ENCODE measurements at places on chromosomes 1 and 21. TPM values are rescaled to one million over a fixed set of nuclear protein-coding genes. Genes with fewer than 3 reads are reported as not detected.

Gene CFHR4
- not detected for polyA plus RNA-seq

Gene SPOCD1
- not detected for polyA plus RNA-seq

Gene NBPF20
- 1.1 TPM for polyA plus RNA-seq

Gene SEMA4A
- 4.4 TPM for polyA plus RNA-seq

Gene OLIG2
- polyA plus RNA-seq, result not detected

- no peak for DNase-seq
These were observed 70.8 kb downstream of the TMEM200B start for GRCh38 chr1:29052941-29053340.

GRCh38 chr21:17590430-17590829 is 22.3 kb downstream of the BTG3 start:
- DNase-seq, result no peak

DNA sequence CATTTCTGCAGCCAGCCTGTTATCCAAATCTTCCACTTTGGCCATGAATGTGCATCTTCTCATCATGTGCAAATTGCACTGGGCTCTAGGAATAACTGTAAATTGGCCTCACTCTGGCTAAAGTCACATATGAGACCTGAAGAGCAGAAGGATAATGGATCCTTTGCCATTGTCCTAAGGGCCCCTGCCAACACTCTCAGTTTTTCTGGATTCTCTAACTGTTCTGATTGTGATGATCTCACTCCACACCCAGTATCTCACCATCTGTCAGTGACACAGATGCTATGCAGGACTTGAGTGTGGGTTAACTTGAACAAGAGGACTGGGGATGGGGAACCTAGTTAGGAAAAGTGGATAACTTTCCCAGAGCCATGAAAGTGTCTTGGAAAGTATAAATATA is 8.5 kb upstream of the FYB2 start:
- DNase-seq, result no peak

DNA sequence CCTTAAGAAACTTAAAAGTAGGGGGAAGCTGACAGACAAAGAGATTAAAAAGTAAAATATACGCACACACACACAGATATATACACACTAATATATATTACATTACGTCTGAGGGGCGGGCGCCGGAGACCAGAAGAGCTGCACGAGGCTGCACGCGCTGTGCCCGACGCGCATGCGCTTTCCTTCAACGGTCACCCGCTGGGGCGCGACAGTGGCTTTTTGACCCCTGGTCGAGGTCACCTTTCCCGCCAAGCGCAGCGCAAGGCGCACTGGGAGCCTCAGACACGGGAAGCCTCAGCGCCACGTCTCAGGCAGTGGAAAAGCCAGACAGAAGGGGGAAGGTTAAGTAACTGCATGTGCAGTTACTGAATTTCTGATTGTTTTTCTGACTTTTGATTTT is at the start of gene HORMAD1:
HORMAD1 (minus strand) TSS at position 193 of the 400 bp plus-strand sequence. CDS start 1,390 bp downstream, outside the sequence.
- no peak for DNase-seq

DNA sequence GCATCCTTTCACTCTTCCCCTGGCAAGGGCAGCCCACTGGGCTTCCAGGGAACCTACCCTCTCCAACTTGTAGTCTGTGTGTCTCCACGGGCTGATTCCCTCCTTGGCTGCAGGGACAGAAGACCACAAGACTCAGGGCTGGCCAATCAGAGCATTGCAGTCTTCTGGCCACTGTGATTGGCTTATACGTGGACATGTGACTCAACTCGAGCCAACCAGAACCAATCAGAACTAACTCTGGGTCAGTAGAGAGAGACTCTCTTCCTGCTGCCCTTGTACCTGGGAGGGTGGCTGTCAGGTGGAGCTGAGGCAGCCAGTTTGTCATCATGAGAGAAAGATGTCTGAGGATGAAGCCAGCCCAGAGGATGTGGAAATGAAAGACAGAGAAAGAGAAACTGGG is 64.0 kb downstream of the DHRS3 start:
- peak; percentile 15 for DNase-seq

DNA sequence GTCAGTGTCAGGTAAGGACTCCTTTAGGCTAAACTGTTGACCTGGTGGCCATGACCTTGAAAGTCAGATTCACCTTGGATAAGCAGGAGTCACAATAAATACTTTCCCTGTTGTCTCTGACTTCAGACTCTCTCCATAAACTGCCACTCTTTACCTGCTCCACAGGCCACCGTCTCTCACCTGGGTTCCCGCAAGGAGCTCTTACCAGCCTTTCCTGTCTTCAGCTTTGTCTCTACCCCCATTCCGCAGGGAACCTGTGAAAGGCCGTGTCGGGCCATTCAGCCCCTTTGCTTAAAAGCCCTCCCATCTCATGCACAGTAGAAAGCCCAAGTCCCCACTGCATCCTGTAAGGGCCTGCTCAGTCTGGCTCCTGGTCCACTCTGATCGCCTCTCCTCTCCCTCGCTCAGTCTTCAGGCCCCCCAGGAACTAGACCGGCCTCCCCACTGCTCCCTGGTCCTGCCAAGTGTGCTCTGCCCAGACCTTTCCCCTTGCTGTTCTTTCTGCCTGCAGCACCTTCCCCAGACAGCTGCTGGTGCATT is 79.5 kb downstream of the ACTL8 start:
- DNase-seq, result no peak

- no peak for DNase-seq
These were observed 4.8 kb upstream of the ALG6 start for GRCh38 chr1:63362578-63362977.

DNA sequence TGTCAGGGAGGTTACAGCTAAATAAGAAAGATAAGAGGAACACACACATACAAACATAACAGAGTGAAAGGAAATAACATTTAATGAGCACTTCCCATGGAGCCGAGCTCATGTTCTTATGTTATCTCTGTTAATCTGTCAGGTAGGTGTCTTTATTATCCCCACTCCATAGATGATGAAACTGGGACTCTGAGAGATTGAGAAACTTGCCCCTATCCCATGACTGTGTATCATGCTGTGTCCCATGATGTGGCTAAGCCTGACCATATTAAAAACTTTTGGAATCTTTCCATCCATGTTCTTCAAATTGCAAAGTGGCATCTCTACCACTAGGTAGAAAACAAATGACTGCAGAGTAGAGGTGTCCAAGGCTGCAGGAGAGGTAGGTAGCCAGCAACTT is 285.2 kb upstream of the SGIP1 start:
- DNase-seq, result no peak

GRCh38 chr1:37487619-37487984 is 13.2 kb downstream of the ZC3H12A start:
- DNase-seq, result no peak

All from pancreas (tissue), 10 donors.